ENCODE measurements at places on chromosomes 6 and 20. TPM values are rescaled to one million over a fixed set of nuclear protein-coding genes. Genes with fewer than 3 reads are reported as not detected.

- no peaks in the 10 kb centered on the region for H3K27me3 ChIP-seq
- no peak for DNase-seq
- H3K27ac ChIP-seq = no peak overlapping the region
Measured at GRCh38 chr6:143603455-143603854, 74.3 kb upstream of the PHACTR2 start.

DNA sequence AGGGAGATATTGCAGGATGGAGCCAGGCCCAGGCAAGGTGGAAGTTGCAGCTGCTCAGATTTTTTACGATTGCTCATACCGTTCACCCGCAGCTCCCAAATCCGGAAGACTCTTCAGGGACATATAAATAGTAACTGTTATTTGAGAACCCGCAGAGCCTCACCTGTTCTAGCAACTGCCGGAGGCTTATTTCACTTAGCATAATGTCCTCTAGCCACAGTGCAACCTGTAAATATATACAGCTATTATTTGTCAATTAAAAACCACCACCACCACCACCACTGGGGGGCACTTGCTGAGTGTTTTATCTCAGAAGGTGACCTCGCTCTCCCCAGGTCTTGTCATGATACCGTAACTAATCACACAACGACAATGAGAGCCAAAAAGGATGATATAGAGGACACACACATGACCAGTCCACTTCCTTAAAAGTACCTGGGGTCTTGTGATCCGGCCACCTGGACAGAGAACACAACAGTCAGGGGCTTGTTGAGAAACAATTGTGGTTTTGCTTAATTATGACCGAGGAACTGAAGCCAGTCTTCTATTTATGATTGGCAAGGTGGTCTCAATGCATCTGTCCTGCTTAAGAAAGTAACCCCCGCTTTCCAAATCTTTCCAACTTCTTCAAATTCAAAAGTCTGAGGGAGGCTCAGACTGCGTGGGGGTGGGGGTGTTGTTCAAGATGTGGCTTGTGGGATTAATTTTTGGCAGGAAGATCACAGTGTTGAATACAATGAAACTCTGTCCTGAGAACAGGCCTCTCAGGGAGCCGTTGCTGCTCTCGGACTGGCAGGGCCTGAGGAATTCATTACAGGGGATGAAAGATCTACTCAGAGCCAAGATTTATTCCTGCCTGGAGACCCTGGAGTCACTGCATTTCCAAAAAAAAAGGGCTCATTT lies 107.7 kb upstream of the PRND start:
- H3K4me1 ChIP-seq = peaks cover 8% of the 10 kb centered on the region
- no peak for DNase-seq

- H3K27me3 ChIP-seq = no peaks in the 10 kb centered on the region
- no peaks in the 10 kb centered on the region for H3K36me3 ChIP-seq
- no peaks in the 10 kb centered on the region for H3K4me1 ChIP-seq
Measured at GRCh38 chr6:24551139-24551538, 56.4 kb downstream of the ALDH5A1 start.

DNA sequence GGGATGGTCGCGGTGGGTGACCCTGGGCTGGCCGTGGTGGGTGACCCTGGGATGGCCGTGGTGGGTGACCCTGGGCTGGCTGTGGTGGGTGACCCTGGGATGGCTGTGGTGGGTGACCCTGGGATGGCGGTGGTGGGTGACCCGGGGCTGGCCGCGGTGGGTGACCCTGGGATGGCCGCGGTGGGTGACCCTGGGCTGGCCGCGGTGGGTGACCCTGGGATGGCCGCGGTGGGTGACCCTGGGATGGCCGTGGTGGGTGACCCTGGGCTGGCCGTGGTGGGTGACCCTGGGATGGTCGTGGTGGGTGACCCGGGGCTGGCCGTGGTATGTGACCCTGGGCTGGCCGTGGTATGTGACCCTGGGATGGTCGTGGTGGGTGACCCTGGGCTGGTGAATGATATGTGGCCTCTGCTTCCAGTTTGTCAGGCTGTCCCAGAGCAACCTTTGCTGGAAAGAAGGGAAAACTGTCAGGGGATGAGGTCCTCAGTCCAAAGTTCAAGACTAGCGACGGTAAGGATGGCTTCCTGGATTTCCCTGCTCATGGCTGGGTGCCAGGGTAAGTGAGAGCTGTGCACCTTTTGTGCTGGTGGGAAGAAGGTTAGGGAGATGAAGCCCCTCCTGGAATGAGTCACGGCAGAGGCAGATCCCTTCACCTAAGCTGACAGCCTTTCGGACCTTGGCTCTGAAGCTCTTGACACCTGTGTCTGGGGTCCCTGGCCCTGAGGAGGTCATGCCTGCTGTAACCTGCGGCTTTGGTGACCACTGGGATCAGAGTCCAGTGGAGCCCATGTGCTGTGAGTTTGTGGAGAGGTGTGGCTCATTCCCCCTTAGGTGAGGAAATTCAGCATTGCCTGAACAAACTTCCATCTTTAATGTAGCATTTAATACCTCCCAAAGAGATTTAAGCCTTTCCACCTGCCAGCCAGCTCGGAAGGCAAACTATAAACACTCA lies 19.1 kb upstream of the PCMTD2 start:
- H3K27ac ChIP-seq = no peak overlapping the region
- no peaks in the 10 kb centered on the region for H3K27me3 ChIP-seq
- H3K4me1 ChIP-seq = no peaks in the 10 kb centered on the region

GRCh38 chr20:16069389-16070010 lies 503.7 kb downstream of the KIF16B start:
- H3K36me3 ChIP-seq = no peaks in the 10 kb centered on the region
- H3K4me1 ChIP-seq = peaks cover 14% of the 10 kb centered on the region
- H3K4me3 ChIP-seq = no peak overlapping the region
- no peak for DNase-seq

DNA sequence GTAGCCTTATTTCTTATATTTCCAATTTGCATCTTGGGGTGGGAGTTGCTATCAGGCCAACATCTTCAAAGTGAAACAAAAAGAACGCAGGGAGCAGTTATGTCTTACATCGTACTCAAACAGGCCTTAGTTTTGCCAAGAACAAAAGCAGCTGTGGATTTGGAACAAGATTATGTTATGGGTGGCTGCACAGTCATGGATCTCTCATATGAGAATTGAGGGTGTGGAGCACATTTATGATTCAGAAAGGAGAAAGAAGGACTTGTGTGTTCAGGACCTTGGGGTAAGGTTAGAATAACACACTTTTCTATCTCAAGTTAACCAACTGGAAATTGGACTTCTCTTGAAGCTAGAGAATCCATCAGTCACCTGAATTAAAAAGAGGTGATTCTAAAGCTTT lies 259.9 kb downstream of the FOXA2 start:
- no peaks in the 10 kb centered on the region for H3K4me1 ChIP-seq
- no peaks in the 10 kb centered on the region for H3K36me3 ChIP-seq
- no peak for DNase-seq
- H3K4me3 ChIP-seq = no peak overlapping the region
- no peaks in the 10 kb centered on the region for H3K27me3 ChIP-seq

GRCh38 chr6:20279051-20279450 lies 66.8 kb upstream of the MBOAT1 start:
- no peaks in the 10 kb centered on the region for H3K27me3 ChIP-seq
- no peak for DNase-seq
- no peaks in the 10 kb centered on the region for H3K4me1 ChIP-seq
- H3K36me3 ChIP-seq = no peaks in the 10 kb centered on the region

- H3K4me1 ChIP-seq = no peaks in the 10 kb centered on the region
- DNase-seq = no peak
- no peak overlapping the region for H3K27ac ChIP-seq
- H3K36me3 ChIP-seq = peaks cover 13% of the 10 kb centered on the region
- H3K4me3 ChIP-seq = no peak overlapping the region
- no peaks in the 10 kb centered on the region for H3K27me3 ChIP-seq
Measured at GRCh38 chr20:16346956-16347355, 226.3 kb downstream of the KIF16B start.

DNA sequence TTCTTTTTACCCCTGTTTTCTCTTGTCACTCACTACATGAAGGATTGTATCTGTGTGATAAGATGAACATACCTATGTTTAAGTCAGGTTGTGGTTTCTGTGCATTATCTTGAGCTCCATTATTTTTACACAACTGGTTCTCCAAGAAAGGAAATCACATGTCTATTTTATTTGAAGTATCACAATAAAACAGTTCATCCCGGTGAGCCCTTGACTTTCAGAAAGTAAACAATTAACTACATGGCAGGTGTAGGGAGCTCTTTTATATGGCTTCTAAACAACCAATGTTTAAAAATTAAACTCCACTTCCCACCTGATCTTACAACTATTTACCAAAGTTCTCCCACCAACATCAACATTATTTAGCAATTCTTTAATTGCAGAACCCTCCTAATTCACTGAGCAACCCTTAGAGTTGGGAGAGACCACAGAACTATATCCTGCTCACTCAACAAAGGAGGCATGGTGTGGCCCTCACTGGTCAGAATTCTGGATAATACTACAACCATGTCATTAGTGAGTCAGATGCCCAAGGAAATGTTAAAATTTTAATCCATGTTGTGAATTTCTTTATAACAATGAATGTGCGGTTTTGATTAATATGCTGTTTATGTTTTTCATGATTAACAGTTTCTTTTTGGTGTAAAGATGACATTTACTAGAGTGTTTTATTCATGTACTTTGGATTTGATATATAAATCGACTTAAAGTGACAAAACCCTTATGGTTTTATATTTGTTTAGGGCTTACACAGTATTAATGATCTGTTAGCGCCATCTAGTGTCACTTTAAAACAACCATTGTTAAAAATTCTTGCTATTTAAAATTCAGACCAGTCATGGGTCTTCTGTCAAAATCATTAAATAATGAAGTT lies 50.0 kb upstream of the SCGN start:
- no peak overlapping the region for H3K4me3 ChIP-seq
- peaks cover 17% of the 10 kb centered on the region for H3K36me3 ChIP-seq

The CALHM4 gene
- total RNA-seq = not detected

DNA sequence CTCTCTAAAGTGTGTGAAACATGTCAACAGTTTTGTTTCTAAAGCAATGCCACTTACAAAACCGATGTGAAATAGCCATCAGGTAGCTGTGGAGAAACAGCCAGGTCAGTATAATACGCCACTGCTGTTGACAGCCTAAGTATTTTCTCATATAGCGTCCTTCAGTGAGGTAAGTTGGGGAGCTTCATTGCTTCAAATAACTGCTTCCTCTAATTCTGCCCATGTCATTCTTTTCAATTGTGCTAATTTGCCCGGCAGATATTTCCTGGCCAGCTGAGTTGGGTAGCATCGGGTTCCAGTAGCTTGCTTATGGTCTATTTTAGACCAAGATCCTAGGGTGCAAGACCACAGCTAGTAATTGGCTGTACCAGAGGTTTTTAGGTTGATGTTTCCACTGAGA lies 2.1 kb upstream of the ARMC2 start:
- DNase-seq = no peak
- no peak overlapping the region for H3K27ac ChIP-seq
- H3K4me1 ChIP-seq = no peaks in the 10 kb centered on the region
- no peaks in the 10 kb centered on the region for H3K36me3 ChIP-seq

- no peak overlapping the region for H3K4me3 ChIP-seq
- H3K27me3 ChIP-seq = no peaks in the 10 kb centered on the region
- DNase-seq = no peak
- no peaks in the 10 kb centered on the region for H3K4me1 ChIP-seq
- no peaks in the 10 kb centered on the region for H3K36me3 ChIP-seq
Measured at GRCh38 chr20:17339000-17339399, 112.2 kb downstream of the PCSK2 start.

- no peaks in the 10 kb centered on the region for H3K27me3 ChIP-seq
- no peak overlapping the region for H3K4me3 ChIP-seq
- no peak for DNase-seq
Measured at GRCh38 chr6:90401933-90402830, 105.5 kb upstream of the BACH2 start.

The FARS2 gene
- total RNA-seq = 11.6 TPM

- no peak for DNase-seq
- H3K36me3 ChIP-seq = no peaks in the 10 kb centered on the region
- no peak overlapping the region for H3K4me3 ChIP-seq
- H3K4me1 ChIP-seq = peaks cover 30% of the 10 kb centered on the region
- no peak overlapping the region for H3K27ac ChIP-seq
- no peaks in the 10 kb centered on the region for H3K27me3 ChIP-seq
Measured at GRCh38 chr6:139156102-139156501, 21.2 kb downstream of the HECA start.

DNA sequence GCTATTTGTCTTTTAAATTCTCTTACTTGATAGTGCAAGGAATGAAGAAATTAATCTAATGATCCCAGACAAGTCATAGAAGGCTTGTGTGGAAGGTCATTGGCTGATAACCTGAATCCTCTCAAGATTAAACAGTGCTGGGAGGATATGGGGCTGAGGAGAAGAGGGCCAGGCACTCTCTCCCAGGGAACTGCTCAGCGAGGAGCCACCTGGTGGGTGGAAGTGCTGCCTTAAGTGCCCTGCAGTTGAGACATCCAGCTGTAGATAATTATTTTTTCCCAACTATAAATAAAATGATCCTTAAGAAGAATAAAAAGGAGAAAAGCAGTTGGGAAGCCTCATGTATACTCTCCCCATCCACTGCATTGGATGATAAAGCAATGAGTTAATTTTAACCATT lies 47.9 kb downstream of the BTBD3 start:
- no peaks in the 10 kb centered on the region for H3K36me3 ChIP-seq
- H3K4me3 ChIP-seq = no peak overlapping the region
- no peak for DNase-seq
- H3K4me1 ChIP-seq = no peaks in the 10 kb centered on the region
- H3K27ac ChIP-seq = no peak overlapping the region

- no peaks in the 10 kb centered on the region for H3K27me3 ChIP-seq
Measured at GRCh38 chr6:32796848-32797776, 19.7 kb downstream of the HLA-DOB start.

DNA sequence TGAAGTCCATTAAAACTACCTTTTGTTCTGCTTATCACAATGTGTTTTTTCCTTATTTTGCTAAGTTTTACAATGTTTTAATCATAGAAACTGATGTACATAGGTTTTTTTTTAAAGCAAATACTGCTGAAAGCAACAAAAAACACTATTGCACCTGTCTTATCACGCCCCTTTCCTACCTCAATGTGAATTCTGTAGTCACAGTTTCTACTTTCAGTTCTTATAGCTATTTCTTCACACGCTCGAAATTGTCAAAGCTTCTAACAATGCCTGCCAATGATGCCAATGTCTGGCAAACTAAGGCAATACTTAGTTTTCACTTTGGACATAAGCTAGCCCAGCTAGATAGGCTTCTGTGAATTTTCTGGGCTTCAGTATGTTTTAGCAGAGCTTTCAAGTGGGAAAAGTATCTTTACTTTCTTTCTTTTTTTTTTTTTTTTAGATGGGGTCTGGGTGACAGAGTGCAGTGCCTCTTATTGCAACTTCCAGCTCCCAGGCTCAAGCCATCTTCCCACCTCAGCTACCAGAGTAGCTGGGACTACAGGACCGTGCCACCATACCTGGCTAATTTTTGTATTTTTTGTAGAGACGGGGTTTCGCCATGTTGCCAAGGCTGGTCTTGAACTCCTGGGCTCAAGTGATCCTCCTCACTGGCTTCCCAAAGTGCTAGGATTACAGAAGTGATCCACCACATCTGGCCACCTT lies 85.5 kb upstream of the HTR1B start:
- no peak overlapping the region for H3K4me3 ChIP-seq
- H3K27me3 ChIP-seq = no peaks in the 10 kb centered on the region
- H3K27ac ChIP-seq = no peak overlapping the region
- H3K4me1 ChIP-seq = no peaks in the 10 kb centered on the region

- no peaks in the 10 kb centered on the region for H3K27me3 ChIP-seq
- H3K4me3 ChIP-seq = no peak overlapping the region
Measured at GRCh38 chr6:101401792-101402621, 8.5 kb downstream of the GRIK2 start.
